ENCODE measurements at places on chromosomes 6 and 20.

DNA sequence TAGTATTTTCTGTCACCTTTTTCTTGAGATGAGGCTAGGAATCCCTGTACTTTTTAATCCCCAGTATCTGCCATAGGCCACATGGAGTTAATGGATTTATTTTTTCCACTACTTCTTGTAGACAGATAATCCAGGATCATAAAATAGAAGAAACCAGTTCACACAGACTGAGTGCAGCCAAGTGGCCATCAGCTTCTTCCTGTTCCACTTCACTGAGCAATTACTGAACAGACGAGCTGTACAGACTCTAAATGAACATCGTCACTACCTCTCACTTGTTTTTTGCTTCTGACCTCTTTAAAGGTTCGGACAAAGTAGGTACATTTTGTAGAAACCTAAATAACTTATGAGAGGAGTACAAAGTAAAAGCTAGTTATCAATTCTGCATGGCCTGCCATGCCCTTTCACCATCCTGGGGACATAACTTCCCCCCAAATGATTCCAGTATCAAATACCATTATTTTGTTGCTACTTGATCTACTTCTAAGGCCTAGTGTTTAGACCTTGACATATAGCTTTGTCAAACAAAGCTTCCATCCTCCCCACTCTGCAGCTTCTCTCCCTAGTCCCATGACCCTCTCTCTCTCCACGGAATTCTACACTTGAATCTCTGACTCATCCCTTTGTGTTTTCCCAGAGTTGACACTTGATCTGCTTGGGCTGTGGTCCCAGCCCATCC is 34.4 kb upstream of the ARHGAP18 start:
- no peak for DNase-seq

- DNase-seq, result no peak
Measured at GRCh38 chr20:43438578-43439316, 18.9 kb upstream of the SRSF6 start.

DNA sequence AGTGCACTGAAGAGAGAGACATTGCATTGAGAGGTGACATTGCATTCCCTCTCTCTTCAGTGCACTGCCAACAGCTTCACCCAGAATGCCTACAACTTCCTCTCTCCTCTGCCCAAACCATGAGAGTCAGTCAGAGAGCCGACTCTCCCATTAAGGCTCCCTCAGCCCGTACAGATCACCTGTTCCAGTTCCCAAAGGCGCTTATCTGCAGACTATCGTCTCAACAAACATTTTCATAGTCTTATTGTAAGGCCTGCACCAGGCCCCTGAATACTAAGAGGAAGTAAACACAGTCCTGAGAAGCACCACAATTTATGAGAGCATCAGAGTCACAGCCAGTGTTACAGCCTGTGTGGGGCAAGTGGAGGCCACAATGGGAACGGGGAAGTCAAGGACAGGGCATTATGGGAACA is 53.7 kb downstream of the GFOD1 start:
- DNase-seq, result no peak

DNA sequence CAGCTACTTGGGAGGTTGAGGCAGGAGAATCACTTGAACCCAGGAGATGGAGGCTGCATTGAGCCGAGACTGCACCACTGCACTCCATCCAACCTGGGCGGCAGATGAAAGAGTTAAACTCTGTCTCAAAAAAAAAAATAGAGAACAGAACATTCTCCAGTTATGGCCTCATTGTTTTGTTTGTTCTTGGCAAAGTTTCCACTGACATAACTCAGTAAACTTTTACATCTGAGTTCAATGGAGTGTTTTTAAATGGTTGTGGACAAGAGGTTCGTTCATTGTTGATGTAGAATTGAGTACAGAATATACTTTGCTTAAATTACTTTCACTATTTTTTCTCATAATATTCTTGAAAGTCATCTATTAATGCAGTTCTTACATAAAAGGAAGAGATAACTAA is 42.2 kb upstream of the IFNGR1 start:
- no peak for DNase-seq

DNA sequence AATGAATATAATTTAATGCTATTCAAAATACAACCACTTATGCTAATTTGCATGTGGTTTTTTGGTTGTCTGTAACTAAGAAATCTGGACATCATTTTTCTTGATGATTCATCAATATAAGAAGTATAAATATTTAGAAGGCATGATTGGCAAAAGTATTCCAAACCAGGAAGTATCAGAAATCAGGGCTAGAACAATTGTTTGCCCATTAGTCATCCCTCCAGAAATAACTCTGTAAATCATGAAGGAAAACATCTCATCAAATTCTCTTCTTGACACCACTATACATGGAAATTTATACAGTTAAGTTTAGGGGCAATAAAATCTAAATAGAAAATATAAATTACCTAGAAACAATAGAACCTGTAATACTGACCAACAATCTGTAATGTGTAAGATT is 554.7 kb upstream of the HS3ST5 start:
- DNase-seq, result no peak

GRCh38 chr6:78883651-78884050 is 16.3 kb downstream of the IRAK1BP1 start:
- no peak for DNase-seq

- DNase-seq, result no peak
Measured at GRCh38 chr6:41723530-41724227, 11.7 kb downstream of the TFEB start.

- no peak for DNase-seq
Measured at GRCh38 chr6:108806171-108806570, 42.1 kb upstream of the ARMC2 start.

DNA sequence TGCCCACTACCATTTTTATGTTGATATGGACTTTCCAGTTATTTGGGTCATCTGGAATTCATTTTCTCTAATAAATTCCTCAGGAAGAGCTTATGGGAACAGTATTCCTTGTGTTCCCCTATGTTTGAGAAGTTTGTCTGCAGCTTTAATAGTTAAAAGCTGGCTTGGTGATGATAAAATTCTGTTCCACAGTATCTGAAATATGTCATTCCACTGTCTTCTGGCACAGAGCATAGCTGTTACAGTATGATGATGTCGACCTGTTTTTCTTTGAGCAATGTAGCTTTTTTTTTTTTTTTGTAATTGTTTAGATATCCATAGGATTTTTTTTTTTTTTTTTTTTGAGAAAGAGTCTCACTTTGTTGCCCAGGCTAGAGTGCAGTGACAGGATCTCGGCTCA is 43.2 kb downstream of the NCOA3 start:
- no peak for DNase-seq

DNA sequence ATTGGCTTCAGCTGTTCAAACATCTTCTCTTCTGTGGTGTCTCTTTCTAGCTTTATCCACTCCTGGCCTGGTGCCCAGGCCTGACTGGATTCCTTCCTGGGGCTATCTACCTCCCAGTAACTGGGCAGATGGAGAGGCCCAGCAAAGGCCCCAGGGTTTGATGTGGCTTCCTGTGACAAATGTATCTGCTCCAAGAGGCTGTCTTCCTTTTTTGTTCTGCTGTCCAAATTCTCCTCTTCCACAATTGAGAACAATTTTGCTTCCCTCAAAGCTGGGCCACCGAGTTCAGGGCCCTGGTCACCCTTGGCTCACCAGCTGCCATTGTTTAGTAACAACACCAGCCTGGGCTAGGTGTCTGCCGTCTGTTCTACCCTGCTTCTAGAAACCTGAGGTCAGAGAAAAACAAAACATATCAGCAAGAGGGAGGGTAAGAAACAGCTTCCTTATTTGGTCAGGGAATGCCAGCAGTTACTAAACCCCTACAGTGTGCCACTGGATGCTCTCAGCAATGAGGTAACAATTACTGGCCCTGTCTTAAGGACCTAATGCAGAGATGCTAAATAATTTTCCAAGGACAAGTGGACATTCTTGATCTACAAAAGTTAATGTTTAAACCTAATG is 3.9 kb downstream of the ZFP57 start:
- peak; percentile 49 for DNase-seq

DNA sequence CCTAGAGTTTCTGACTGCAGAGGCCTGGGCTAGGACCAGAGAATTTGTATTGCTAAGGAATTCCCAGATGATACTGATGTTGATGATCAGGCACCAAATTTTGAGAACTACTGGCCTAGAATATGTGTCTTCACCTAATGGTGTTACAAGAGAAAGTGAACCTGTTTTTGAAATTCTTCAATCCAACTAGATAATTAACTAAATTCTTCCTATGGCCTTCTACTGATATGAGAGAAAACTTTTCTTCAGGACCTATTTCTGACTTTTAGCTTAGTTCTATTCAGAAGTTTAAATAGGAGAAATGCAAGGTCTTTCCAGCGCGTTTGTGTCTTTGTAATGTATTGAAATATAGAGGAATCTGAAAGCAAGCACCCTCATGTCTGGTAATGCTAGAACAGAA is 7.3 kb downstream of the NKAIN2 start:
- no peak for DNase-seq

- no peak for DNase-seq
Measured at GRCh38 chr20:50730765-50731054, 670 bp upstream of the PARD6B start.

DNA sequence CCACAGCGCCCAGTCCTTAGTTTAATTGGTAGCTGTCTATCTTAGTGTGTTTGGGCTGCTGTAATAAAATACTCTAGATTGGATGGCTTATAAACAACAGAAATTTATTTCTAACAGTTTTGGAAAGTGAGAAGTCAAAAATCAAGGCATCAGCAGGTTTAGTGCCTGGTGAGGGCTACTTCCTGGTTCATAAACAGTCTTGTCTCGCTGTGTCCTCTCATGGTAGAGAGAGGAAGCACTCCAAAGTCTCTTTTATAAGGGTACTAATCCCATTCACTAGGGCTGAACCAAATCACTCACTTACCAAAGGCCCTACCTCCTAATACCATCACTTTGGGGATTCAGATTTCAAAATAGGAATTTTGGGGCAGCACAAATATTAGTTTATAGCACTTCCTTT is 336.9 kb upstream of the RSPO3 start:
- no peak for DNase-seq

DNA sequence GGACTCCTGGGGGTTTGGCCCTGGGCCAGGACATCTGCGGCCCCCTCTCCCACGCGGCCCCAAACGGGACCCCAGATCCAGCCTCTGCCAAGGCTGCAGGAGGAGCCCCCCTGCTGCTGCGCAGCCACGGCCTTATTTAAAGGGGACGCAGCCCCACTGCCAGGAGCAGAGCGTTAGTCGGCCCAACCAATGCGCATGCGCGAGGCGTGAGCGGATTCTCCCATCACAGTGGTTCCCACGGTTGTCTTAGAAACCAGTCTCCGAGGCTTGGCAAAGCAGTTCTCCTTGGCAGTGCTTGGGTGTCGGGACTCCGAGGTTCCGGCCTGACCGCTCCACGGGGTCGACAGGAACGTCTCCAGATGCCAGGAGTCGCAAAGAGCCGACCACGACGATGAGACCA is 288.3 kb upstream of the ZNF337 start:
- peak; percentile 18 for DNase-seq

GRCh38 chr6:151679941-151680340 is 127.5 kb upstream of the ESR1 start:
- no peak for DNase-seq

- DNase-seq, result no peak
Measured at GRCh38 chr20:23146181-23146580, 60.1 kb upstream of the CD93 start.

Measured in SHP77 treated with DMSO at 0.1 percent for 48 hours (cell line).